Mucosa of gallbladder (tissue), 1 donor: ENCODE measurements at places on chromosomes 11 and 22. TPM values are rescaled to one million over a fixed set of nuclear protein-coding genes. Genes with fewer than 3 reads are reported as not detected.

GRCh38 chr22:28222052-28222451 is 303.0 kb upstream of the PITPNB start:
- DNase-seq = no peak

DNA sequence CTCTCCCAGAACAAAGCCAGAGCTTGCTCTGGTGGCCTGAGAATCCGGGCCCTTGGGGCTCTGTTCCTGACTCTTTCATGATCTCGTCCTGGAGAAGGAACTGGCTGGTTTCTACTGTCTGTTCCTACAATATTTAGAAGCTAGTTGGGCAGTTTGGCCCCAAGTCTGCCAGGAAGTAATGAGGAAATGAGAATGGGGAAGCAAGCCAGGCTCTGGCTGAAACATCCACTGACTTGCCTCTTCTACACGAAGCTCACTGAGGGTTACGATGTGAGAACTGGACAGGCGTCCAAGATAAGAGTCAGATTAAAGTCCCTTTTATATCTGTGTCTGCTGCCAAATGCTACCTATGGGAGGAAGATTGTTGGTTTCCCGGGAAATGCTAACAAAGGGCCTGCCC is 110.0 kb upstream of the KIRREL3 start:
- DNase-seq = no peak

OPCML gene
- 0.09 TPM for total RNA-seq

CDC45 gene
- 1.6 TPM for total RNA-seq

DNA sequence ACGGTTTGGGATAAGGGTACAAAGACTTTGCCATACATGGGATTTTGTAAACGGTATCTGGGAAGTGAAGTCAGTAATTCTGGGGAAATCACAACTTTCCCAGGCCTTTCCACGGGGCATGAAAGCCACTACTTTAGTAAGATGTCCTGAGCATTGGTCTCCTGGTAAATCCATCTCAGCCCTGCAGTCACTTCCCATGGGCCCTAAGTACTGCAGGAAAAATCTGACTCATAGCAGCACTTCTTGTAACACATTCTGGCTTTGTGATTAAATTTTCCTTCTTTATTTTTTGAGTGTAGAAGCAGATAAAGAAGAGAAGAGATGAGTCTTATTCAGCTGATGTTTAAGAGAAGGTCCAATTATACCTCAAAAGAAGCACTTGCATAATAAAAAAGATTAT is 67.6 kb downstream of the BLID start:
- DNase-seq = no peak

DNA sequence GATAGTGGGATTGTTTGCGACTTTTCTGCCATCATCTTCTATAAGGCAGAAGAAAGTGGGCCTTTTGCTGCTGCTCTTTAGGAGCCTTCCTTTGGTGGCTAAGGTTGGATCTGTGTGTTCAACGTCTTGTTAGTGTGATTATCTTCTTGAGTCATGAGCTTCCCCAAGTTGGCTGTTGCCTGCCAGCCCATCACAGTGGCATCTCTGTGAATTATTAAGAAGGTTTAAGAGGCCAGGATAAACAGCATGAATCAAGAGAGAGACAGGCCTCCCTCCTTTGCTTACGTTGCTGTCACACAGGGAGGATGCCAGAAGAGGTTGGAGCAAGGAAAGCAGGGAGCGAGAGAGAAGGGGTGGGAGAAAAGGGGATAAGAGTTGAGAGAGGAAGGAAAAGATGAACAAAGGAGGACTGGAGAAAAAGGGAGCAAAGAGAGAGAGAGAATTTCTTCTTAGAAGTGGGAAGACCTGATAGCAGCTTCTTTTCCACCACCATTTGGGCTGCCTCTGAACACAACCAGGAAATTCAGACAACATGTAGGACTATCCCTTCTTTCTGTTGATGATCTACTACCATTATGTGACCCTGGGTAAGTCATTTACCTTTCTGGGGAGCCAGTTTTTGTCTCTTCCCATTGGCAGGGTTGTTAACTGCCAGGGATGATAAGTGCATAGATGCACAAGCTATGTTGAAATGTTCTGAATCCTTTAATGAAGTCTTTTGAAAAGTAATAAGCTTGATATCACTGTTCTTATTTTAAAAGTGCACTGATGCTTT is 126.5 kb downstream of the NAV2 start:
- no peak for DNase-seq

GRCh38 chr11:32305460-32305859 is 129.9 kb downstream of the WT1 start:
- no peak for DNase-seq

OR8A1 gene
- total RNA-seq = not detected
